ENCODE measurements at places on chromosomes 2 and 18.

DNA sequence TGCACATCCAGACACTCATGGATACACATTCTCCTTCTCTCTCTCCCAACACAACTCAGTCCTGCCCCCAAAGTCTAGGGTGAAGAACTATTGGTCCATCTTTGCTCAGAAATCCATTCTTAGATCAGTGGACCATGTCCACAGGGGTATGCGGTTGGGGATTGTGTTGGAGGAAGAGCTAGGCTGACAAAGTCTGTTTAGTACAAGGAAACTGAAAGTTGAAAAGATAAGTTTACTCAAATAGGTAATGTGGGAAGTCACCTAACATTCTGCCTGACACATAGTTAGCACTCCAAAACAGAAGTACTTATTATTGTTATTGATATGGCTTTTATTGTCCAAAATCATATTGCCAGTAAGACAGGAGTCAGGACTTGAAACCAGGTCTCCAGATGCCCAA is 55.9 kb downstream of the ALK start:
- no peak for DNase-seq

DNA sequence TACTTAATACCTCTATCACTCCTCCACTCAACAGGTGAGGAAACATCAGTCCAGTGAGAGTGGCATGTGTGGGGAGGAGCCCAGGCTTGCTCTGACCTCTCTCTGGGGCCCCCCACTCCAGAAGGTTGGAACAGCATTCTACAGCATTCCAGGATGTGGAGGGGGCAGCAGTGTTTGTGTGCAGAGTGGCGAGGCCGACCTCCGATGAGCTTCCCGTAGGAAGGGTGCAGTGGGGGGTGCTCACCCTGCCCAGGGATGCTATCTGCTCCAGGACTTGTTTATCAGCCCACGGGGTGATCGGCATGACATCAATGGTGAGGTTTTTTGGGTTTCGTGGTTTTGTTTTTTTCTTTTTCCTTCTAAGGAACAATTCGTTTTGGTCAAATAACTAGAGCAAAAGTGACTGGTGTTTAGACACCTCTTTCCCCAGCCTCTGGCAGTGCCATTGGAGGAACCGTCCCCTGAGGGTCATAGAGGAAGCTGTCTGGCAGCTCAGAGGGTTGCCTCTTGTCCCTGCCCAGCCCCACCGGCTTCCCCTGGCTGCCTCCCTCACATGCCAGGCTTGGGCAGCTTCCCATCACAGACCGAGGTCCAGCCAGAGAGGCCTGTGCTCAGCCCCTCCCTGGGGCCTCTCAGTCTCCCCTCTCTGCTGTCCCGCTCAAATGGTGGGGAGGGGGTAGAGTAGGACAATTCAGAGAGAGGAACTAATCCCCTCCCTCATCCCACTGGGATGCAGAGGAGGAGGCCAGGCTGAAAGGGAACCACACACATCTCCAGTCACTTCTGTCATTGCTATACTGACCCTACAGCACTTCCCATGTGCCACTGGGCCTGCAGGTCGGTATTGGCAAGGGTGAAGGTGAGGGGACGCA is 96.5 kb downstream of the ZFP36L2 start:
- DNase-seq, result no peak

GRCh38 chr2:7037340-7038333 is 120.4 kb downstream of the RNF144A start:
- no peak for DNase-seq

DNA sequence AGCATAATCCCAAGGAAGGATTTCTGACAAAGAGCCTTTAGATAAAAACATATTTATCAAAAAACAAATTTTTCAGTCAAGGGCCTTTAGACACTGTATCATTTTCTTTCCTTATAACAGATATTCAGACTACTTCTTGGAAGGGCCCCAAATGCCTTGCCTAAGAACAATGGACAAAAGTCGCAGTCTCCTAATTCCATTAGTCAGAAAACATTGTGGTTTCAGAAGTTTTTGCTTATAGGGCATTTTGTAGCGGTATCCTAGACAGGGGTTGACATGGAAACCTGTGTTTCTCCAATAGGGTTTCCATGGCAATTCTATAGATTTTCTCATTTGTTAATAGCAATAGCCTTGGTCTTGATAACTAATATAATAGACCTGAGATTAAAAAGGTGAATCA is 36.7 kb upstream of the AGPS start:
- DNase-seq, result no peak

GRCh38 chr2:166031054-166031453 is 77.5 kb upstream of the TTC21B start:
- DNase-seq, result no peak

DNA sequence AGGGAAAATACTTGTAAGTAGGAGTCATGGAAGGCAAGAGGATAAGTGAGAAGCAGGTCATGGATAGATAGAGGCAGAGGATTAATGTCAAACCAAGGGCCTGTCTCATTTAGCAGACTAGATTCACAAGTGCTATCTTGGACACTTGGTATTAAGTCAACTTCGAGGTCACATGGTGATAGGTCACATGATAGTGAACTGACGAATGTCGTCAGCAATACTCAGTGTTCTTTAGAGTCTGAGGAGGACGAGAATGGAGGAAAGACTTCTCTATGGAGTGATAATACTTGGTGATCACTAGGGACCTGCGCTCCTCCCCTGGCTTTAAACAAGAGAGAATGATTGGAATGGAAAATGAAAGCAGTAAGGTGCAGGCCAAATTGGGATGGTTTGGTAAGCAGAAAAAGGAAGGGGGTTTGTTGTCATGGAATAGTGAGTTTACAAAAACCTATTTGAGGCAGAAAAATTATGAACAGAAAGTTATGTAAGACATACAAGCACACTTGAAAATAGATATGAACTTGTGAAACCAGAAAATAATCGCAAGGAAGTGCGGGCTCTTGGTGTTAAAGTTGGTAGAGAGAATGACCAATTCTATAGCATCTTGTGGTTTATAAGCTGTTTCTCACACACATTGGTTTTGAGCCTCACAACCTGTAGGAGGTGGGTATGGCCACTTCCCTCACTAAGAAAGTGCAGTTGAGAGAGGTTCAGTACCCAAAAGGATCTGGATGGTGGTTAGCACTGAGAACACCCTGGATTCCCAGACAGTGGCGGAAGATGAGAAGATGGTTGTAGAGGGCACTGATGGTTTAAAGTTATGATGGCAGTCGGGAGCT is 141.5 kb downstream of the WDSUB1 start:
- no peak for DNase-seq

DNA sequence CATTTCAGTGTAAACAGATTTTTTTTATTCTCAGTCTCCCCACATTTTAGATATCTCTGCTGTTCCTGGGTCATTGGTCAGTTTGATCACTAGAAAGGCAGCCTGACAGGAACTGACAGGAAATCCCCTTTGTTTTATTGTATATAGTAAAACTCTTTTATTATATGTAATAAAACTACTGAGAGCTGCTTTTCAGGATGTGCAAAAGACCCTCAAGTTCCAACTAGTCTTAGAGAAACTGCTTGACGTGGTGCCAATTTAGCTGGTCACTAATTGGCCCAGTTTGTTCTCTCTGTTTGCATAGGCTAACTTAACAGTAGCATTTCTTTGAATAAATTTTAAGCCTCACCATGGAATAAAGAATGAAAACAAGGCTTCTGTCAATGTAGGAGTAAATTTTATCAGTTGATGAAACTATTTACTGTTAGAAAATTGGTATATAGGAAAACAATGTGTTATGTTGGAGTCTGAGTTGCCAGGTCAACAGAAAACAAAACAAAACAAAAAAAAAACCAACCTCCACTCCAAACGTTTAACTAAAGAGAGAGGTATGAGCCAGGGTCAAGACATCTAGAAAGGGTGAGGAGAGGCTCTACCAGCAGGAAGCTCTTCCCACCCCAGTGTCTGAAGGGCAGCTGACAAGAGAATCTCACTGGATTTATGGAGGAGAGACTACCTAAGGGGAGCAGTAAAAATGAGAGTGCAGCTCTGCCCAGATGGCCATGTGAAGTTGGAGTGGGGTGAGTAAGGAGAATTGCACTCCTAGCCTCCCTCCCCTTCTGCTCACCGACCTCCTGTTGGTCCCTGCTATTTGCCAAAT is 184.6 kb downstream of the ST6GAL2 start:
- peak; percentile 76 for DNase-seq

GRCh38 chr2:197500503-197501131 is 438 bp downstream of the HSPE1 start:
- peak; percentile 28 for DNase-seq

GRCh38 chr2:25596516-25597244 is 76.7 kb downstream of the DTNB start:
- DNase-seq, result no peak

Measured in renal cortex interstitium (tissue), 15 donors.